Large intestine (tissue), 12 donors: ENCODE measurements at places on chromosomes 16 and 17.

- no peaks in the 10 kb centered on the region for H3K36me3 ChIP-seq
- H3K27me3 ChIP-seq = no peaks in the 10 kb centered on the region
Observed at GRCh38 chr17:69088643-69089200, 28.0 kb upstream of the ABCA9 start.

- H3K4me3 ChIP-seq = no peak overlapping the region
- no peak overlapping the region for H3K27ac ChIP-seq
- DNase-seq = no peak
- no peaks in the 10 kb centered on the region for H3K36me3 ChIP-seq
Observed at GRCh38 chr16:50685462-50686063, 4.5 kb upstream of the SNX20 start.

DNA sequence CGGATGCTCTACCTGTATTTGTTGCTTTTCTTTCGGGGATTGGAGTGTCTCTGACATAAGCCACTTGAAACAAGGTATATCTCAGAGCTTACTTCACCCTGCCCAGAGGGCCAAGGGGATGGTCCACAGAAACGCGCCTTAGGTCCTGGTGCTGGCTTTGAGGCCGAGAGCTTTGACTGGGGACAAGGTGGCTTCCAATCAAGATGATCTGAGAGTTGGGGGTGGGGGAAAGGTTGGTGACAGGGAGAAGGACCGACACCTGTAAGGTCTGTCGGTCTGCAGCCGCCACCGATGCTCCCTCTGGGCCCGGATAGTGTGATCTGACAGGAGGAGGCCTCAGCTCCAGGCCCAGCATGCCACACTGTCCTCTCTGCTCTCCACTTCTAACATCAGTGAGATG is 21.8 kb upstream of the SPATA32 start:
- DNase-seq = no peak
- no peaks in the 10 kb centered on the region for H3K27me3 ChIP-seq
- H3K4me3 ChIP-seq = no peak overlapping the region

- no peaks in the 10 kb centered on the region for H3K36me3 ChIP-seq
- no peak overlapping the region for H3K27ac ChIP-seq
- no peaks in the 10 kb centered on the region for H3K27me3 ChIP-seq
- no peak overlapping the region for H3K4me3 ChIP-seq
Observed at GRCh38 chr17:55289106-55289446, 24.3 kb downstream of the HLF start.

DNA sequence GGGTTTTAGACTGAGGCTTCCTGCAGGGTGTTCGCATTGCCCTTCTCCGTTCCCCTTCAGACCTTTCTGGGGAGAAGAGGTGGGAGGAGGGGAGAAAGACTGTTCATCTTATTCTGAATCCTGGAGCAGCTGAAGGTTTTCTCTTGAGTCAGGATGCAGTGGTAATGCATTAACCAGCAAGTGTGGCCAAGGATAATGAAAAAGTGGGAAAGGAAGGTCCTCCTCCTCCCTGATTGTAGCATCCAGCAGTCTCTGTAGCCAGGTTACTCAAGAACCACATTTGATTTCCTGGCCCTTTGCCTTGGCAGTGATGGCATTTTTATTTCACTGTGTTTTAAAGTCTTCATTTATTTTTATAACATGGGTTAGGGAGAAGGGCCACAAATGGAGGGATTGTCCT is 59.1 kb downstream of the CYLD start:
- H3K27ac ChIP-seq = no peak overlapping the region
- no peak for DNase-seq
- H3K27me3 ChIP-seq = no peaks in the 10 kb centered on the region
- peaks cover 4% of the 10 kb centered on the region for H3K4me1 ChIP-seq
- peaks cover 11% of the 10 kb centered on the region for H3K36me3 ChIP-seq

DNA sequence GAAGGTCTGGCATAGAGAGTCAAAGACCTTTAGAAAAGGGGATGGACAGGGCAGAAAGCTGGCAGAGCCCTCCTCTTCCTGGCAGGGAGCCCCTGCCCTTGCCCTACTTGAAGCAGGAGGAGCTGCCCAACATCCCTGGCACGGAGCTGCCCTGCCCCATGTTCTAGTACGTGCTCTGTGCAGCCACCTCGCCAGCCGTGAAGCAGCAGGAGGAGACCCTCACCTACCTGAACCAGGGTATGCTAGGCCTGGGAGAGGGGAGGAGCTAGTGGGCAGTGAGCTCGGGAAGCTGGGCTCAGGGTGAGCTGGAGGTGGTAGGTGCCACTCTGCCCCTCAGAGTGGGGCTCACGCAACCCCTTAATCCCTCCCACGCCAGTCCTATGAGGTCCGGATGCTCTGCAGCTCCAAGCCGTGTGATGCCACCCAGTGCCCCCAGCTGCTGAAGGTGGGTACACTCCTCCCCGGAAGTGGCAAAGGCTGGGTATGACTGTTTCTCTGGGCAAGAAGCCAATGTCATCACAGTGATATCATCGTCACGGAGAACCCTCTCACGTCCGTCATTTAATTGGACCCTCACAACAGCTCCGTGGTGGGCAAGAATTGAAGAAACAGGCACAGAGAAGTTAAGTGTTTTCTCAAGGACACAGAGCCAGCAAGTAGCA is 12.7 kb upstream of the STAC2 start:
- DNase-seq = no peak
- H3K4me1 ChIP-seq = peaks cover 9% of the 10 kb centered on the region
- no peaks in the 10 kb centered on the region for H3K36me3 ChIP-seq
- H3K27ac ChIP-seq = no peak overlapping the region

DNA sequence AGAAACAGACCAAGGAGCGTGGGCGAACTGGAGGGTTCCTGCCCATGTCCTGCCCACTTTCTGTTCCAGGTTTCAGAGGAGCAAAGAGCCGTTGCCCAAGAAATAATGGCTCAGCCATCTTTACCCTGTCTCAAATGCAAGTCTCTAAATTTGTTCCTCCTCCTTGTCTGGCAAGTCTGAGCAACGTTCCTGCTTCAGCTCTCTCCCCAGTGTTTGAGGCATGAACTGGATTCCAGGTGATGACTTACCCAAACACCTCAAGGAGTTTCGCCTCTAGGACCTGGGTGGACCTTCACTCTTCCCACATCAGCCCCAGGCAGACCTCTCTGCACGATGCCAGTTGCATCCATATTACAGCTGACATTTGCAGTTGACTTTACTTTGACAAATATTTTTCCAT is 521.9 kb upstream of the HSBP1 start:
- no peaks in the 10 kb centered on the region for H3K27me3 ChIP-seq
- no peak overlapping the region for H3K27ac ChIP-seq
- no peak for DNase-seq
- no peaks in the 10 kb centered on the region for H3K36me3 ChIP-seq
- H3K4me3 ChIP-seq = no peak overlapping the region

GRCh38 chr17:63455417-63455816 is 9.3 kb upstream of the CYB561 start:
- H3K4me3 ChIP-seq = no peak overlapping the region
- H3K36me3 ChIP-seq = no peaks in the 10 kb centered on the region
- no peaks in the 10 kb centered on the region for H3K27me3 ChIP-seq
- H3K4me1 ChIP-seq = peaks cover 48% of the 10 kb centered on the region
- peak; percentile 83 for DNase-seq

GRCh38 chr17:51298508-51299371 is 38.4 kb downstream of the UTP18 start:
- no peak overlapping the region for H3K4me3 ChIP-seq
- H3K27ac ChIP-seq = no peak overlapping the region
- H3K4me1 ChIP-seq = no peaks in the 10 kb centered on the region

DNA sequence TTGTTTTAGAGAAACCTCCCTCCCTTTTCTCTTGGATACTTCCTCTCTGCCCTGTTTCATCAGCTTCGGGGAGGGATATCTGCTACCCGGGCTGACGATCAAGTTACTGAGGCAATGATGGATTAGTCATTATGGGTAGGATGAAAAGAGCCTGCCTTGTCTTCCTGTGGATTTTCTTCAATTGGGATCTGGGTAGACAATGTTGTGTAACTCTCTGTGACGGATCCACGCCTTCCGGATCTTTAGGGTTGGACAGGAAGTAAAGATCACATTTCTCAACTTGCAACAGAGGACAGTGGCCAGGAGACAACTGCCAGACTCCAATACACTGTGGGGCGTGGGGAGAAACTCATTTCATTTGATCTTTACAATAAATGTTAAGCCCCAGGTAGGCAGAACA is 11.3 kb upstream of the CHST6 start:
- no peak overlapping the region for H3K4me3 ChIP-seq
- H3K4me1 ChIP-seq = no peaks in the 10 kb centered on the region
- no peak overlapping the region for H3K27ac ChIP-seq
- no peaks in the 10 kb centered on the region for H3K36me3 ChIP-seq
- DNase-seq = no peak
- H3K27me3 ChIP-seq = no peaks in the 10 kb centered on the region

DNA sequence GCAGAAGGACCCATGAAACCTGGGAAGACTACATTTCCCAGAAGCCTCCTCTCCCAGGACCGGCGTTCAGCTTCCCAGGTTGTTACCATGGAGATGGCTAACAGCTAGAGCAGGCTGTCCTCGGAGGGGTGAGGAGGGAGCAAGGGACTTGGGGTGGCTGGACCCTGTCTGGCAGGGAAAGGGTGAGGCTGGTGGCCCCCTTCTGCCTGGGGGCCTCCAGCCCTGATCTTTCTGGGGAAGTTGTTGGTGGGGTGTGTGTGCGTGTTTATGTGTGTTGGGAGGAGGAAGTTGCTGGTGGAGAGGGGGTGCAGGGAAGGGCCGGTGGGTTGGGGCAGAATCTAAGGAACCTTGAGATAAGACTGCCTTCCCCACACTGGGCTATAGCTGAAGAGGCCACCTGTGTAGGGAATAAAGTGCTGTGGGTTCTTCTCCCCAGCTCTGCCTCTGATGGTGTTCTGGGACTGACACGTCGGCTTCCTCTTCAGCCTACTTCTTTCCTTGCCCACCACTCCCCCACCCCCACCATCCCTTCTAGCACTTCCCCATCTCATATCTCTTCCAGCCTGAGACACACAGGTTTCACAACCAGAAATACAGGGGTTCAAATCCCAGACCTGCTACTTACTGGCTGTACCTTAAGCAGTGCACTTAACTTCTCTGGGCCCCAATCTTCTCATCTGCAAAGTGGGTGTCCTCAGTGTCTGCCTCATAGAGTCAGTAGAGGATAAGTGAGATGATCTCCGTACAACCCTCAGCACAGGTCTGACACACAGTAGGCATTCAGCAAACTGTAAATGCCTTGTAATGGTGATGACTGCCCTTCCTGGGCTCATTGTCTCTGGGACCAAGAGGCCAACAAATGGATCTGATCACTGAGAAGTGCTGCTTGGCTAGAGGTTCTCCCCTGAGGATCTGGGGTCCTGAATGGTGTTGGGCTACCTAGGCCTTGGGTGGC is at the start of gene DRC7:
TSS of gene DRC7 (plus strand) at position 82 of the 955 bp plus-strand sequence. CDS start 3,144 bp downstream, outside the sequence.
- H3K36me3 ChIP-seq = no peaks in the 10 kb centered on the region
- no peaks in the 10 kb centered on the region for H3K27me3 ChIP-seq
- DNase-seq = peak; percentile 59
- peak within 1 kb of the TSS; percentile 26 for H3K4me3 ChIP-seq
- H3K27ac ChIP-seq = no peak within 1 kb of the TSS
- H3K4me1 ChIP-seq = peaks cover 6% of the 10 kb centered on the region

DNA sequence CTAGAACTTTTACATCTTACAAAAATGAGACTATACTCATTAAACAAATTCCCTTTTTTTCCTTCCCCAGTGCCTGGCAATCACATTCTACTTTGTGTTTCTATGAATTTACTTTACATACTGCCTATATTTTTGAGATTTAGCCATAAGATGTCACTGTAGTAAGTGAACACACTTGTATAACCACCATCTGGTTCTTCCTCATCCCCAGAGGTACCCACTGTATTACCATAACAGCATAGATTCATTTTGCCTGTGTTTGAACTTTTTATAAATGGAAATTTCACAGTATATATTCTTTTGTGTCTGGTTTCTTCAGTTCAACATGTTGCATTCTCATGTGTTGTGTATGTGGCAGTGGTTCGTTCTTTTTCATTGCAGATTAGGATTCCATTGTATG is 15.8 kb downstream of the CYB5B start:
- H3K4me3 ChIP-seq = no peak overlapping the region
- no peak for DNase-seq
- no peaks in the 10 kb centered on the region for H3K27me3 ChIP-seq
- no peak overlapping the region for H3K27ac ChIP-seq
- peaks cover 4% of the 10 kb centered on the region for H3K4me1 ChIP-seq
- peaks cover 2% of the 10 kb centered on the region for H3K36me3 ChIP-seq

DNA sequence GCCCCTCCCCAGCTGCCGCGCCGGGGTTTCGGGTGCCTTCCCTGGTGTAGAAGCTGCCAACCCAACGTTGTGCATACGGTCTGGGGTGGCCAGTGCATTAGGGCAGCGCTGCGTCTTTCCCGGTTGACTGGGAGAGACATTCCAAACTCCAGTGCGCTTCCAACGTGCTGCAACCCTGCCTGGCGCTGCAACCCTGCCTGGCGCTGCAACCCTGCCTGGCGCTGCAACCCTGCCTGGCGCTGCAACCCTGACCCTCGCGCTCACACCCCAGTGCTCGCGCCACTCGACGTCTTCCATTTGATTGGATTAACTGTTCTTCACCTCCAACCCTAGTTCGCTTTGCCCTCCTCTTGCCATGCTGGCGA is 488 bp upstream of the HAP1 start:
- H3K4me1 ChIP-seq = peaks cover 10% of the 10 kb centered on the region
- H3K4me3 ChIP-seq = peak overlapping the region; percentile 18
- H3K27ac ChIP-seq = no peak overlapping the region
- H3K36me3 ChIP-seq = no peaks in the 10 kb centered on the region
- DNase-seq = no peak

DNA sequence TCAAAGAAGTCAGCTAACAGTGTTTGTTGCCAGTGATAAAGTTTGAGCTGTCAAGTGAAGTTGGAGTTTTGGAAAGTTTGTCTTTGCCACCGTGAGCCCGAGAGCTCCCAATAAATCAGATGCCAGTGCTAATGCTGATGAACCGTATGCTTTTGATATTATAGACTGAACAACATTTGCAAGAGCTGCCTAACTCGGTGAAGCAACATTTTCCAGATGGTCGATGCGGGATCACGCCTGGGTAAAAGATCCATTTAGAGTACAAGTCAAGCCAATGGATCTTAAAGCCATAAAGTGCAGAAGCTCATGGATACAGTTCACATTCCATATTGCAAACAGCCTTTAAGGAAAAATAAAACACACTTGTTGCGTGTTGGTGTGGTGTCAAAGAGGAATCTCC is 9.6 kb downstream of the BANP start:
- peaks cover 13% of the 10 kb centered on the region for H3K4me1 ChIP-seq
- DNase-seq = no peak
- H3K27ac ChIP-seq = no peak overlapping the region
- no peak overlapping the region for H3K4me3 ChIP-seq
- no peaks in the 10 kb centered on the region for H3K27me3 ChIP-seq

DNA sequence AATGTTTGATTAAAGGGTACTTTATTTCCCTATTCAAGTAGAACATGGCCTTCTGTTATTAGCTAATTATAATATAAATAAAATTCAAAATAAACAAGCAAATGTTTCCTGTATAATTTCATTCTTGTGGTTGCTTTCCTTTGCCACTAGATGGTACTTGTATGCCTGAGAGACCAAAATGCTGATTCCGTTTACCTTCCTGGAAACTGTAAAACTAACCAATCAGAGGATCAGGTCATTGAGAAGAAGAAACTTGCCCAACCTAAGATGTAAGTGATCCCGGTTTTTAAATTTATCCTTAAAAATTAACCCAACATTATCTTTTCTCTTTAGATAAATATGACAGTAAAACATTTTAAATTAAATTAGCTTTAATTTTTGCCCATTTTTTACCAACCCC is 8.1 kb upstream of the ABCA5 start:
- H3K36me3 ChIP-seq = no peaks in the 10 kb centered on the region
- H3K27ac ChIP-seq = no peak overlapping the region
- no peaks in the 10 kb centered on the region for H3K4me1 ChIP-seq
